Stimulated activated CD4-positive, alpha-beta T cell treated with anti-CD3 and anti-CD28 coated beads, Interleukin-1b, Interleukin-23, amount 100 ng/mL, for 1 hour (primary cell): ENCODE measurements at places on chromosomes 16 and 17.

- DNase-seq: no peak
Measured at GRCh38 chr17:17711641-17712162, 30.4 kb downstream of the RAI1 start.

- DNase-seq: no peak
Measured at GRCh38 chr16:17224879-17225281, 245.9 kb downstream of the XYLT1 start.

DNA sequence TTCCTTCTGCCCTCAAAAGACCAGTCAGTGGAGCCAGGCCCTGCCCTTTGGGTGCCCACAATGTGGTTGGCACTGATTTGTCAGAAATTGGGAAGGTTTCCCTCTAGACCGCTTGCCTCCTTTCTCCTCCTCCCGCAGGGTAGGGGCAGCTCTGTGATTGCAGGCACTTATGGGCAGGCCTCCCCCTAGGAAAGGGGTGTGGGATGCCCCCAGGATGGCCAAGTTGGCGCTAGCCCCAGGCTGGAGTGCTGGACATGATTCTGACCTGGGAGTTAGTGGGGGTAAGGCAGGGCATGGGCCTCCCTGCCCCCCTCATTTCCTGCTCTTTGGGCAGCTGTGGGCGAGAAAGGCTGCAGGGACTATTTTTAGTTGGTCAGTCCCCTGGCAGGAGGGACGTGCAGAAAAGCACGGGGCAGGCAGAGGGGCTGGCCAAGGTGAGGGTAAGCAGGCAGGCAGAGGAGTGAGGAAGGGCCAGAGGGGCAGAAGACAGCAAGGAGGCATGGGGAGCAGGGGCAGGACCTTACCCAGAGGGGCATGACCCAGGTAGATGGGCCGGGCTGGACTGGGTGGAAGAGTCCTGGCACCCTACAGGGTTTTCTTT lies 3.3 kb downstream of the RARA start:
- DNase-seq: no peak

DNA sequence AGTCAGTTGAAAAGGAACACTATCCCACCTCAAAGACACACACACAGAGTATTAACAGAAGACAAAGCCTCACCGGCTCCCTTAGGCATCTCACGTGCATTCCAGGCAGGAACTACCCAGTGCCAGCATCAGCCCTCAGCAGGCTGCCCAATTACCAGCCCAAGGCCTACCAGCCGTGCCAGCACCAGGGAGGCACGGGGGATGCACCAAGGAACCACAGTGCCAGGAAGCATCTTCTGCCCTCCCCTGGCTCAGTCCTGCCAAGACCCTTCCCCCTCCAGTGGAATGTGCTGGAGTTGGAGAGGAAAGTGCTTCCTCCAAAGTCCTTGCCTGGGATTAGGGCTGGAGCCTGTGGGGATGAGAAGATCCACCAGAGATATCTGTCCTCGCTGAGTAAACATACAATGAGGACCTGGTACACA lies 11.0 kb upstream of the KRT19 start:
- no peak for DNase-seq

GRCh38 chr16:57061084-57061905 lies 31.1 kb upstream of the CPNE2 start:
- no peak for DNase-seq

GRCh38 chr16:87484487-87485331 lies 8.1 kb downstream of the ZCCHC14 start:
- DNase-seq: no peak

GRCh38 chr16:66485376-66485775 lies 58.3 kb downstream of the BEAN1 start:
- no peak for DNase-seq

DNA sequence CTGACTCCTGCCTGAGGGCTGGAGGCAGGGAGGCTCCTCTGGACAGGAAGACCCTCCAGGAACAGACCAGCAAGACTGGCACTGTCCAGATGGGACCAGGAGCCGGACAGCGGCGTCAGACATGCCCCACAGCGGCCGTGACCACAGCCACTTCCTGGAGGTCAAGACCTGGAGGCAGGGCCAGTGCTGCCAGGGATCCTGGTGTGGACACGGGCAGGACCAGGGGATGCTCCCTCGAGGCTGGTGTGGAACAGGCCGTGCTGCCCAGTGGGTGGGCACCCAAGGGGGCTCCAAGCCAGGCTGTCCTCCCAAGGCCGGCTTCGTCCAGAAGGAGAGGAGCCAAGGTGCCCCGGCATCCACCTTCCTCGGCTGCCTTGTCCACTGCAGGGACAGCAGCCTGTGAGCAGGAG lies 4.5 kb upstream of the CCDC57 start:
- DNase-seq: no peak

DNA sequence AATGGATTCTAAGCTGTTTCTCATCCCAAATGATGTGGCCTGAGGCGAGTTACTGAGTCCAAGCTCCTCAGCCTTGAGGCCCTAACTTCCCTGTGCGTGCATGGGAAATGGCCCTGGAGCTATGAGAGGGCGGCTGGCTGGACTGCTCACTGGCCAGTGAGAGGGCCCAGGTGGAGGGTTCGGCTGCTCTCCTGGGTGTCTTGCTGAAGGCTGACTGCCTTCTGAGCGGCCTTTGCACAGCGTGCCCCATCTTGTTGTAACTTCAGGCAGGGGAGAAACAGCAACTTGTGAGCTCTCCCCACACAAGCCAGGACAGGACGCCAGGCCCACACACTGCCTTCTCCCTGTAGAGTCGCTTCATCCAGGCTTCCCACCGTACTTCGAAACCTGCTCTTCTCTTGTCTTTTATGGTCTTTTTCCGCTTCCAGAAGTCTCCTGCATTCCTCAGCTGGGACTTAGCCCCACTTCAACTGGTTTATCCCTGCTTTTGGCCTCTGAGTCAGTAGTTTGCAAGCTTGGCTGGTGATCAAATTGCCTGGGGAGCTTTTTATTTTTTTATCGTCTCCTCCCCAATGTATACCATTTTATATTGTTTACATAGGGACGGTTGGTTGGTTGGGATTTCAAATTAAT lies 13.3 kb downstream of the CDH3 start:
- no peak for DNase-seq

DNA sequence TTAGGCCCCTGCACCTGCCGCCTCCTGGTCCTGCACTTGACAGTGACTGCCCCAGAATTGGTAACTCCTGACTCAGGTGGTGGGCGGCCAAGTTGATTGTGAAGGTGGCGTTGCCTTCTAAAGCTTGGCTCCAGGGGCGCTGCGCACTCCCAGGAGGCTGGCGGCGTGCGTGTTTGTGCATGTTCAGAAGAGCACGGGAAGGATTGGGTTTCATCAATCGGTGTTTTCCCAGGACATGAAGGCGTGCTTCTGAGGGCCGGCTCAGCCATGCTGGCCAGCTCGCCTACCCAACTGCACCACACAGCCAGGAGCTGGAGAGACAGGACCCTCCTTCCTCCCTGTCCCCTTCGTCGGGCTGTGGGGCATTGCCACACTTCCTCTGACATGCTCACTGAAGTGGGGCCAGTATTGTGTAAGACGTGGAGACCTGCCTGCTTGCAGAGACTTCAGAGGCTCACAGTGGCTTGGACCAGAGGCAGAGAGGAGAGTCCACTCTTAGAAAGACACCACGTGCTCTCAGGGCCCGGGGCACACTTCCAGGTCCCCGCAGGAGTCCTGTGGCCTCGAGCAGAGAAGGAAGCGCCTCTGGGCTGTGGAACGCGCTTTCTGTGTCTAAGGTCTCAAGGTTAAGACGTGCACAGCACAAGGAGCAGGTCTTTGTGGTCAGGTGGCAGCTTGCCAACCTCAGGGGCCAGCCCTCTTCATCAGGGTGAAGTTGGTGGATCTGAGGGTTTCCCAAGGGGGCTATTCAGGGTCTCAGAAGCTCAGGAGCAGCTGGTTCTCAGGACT lies 2.8 kb downstream of the RAB40C start:
- no peak for DNase-seq

DNA sequence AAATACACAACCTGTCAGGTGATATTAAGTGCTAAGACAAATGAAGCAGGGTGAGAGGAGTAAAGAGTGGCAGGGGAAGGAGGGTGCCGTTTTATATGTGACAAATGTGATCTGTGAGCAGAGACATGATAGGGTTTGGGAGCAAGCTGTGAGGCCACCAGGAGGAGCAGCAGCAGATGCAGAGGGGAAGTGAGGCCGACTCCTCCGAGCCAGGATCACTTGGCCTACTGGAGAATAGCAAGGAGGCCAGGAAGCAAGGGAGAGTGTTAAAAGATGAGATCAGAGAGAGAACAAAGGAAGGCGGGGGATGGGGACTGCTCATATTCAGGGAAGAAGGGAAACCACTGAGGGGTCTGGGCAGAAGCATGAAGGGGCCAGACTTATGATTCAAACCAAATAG lies 129.4 kb downstream of the TANGO6 start:
- DNase-seq: no peak

GRCh38 chr17:27778183-27778582 lies 22.1 kb downstream of the NOS2 start:
- DNase-seq: no peak

DNA sequence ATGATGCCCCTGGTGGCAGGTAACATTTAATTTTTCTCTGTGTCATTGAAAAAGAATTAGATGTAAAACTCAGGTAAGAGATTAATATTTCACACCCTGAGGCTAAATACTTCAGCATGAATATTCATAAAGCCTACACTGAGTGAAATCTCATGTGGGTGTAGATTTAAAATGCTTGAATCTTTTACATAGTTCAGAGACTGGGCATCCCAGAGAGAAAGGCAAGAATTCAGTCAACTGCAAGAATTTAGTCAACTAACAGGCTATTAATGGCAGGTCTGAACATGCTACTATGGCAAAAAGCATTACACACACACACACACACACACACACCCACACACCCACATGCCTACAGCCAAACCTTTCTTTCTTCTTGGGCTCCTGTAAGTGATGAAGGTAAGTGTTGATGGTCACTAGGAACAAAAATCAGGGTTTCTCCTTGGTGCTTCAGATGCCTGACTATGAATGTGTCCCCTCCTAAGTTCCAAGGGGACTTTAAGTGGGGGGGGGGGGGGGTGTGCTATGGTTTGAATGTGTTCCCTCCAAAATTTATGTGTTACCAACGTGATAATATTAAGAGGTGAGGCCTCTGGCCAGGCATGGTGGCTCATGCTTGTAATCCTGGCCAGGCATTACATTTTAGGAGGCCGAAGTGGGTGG lies 63.7 kb upstream of the PSMD7 start:
- no peak for DNase-seq

DNA sequence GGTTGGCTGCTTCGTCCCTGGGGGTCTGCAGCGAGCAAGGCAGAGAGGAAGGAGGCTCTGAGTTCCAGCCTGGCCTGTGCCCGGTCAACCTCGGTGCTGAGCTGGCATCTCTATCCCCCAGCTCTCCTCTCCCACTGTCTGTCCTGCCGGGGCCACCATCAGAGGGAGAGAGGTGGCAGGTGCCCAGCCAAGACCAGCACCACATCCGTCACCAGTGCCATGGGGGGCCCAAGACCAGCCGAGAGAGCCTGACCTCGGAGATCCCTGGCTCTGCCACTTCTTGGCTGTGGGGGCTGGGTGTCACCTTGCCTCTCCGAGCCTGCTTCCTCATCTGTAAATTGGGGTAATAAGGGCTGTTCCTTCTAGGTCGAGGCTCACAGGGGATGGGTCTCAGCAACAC lies 560 bp upstream of the P2RX1 start:
- DNase-seq: no peak

DNA sequence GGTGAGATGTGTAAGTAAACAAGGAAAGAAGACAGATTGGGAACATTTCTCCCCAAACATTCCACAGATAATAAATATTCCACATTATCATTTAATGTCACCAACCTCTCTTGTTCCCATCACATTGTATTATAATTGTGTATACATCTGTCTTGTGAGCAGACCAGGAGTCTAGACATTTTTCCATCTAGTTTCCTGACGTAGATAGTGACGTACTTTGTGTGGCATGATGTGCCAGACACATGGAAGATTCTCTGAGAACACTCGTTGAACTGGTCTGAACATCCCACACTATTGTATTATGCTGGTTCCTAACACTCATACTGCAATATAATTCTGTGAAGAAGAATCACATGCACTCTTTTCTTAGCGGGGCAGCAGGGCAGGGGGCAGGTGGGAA lies 34.0 kb downstream of the WSB1 start:
- DNase-seq: no peak

DNA sequence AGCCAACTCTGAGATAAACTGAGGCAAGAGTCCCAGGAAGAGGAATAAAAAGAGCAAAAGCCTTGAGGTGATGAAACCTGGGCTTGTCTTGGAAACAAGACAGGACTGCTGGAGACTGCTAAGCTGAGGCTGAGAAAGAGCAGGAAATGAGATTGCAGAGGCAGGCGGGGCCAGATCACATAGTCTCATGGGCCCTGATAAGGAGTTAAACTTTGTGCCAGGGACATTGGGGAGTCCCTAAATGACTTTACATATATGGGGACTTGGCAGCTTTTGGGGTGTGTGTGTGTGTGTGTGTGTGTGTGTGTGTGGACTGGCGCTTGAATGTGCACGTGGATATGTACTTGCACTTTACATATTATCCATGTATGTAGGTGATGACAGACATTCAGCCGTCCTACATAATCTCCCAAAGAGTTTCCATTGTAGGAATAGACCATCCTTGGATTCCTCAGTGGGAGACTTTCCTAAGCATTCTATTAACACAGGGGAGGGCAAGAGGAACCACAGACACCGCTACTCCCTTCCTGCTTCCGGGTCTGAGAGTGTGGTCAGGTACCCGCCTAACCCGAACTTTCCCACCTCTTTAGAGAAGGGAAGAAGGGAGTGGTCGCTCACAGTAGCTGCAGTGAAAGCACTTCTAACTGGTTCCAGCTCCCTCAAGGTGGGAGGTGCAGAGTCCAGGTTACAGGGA lies 123.1 kb downstream of the LYRM1 start:
- no peak for DNase-seq

DNA sequence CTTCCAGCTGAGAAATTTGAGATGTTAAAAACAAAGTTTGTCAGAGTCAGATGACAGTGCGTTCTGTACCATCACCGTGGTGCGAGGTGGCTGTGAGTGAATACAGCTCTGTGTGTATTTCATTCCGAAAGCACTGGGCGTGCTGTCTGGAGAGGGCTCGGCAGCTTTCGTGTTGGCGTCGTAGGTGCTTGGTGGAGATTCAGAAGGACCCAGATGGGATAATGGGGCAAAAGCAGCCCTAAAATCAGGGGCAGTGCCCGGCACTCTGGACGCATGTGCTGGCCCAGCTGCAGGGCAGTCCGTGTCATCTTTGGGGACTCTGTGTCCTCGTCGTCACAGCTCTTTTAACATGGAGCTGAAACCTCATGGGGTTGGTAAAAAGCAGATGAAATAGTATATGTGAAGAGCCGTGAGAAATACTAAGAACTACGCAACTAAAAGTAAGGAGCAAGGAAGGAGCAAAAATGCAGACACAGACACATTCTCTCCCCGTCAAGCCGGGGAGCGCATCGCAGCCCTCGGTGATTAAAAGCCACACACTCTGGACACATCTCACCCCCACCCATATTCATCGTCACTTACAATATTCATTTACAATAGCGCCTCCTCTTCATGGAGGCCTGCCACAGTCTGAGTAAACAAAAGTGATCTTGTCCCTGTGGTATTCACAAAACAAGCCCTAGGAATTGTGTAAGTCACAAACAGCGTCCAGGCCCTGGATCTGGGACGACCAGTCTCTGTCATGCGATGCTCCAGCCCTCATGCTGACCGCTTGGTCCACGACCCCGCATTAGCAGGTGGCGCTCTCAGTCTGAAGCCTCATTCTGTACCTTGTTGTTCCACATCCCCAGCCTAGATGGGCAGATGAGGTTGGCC lies 206.7 kb downstream of the RPTOR start:
- DNase-seq: no peak
